ENCODE measurements at places on chromosomes 4 and X.

DNA sequence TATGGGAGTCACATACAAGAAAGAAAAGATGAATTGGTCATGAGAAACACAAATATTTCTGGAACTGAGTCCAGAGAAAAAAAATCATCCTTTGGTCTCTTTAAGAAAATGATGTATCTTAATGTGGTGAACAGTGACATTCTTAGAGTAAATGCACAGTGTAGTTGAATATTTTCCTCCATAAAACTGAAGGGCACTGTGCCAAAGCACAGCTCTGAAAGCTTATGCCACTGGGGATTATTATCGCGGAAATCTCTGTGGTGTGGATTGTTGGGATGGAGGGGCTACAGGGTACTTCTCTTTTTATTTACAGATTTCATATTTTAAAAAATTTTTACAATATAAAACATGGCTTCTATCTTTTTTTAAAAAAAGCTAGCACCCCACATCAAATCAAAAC, 908.1 kb downstream of the CCSER1 start:
- DNase-seq: no peak

- DNase-seq: no peak
These were observed 2.1 kb upstream of the CCNG2 start for GRCh38 chr4:77154761-77155499.

DNA sequence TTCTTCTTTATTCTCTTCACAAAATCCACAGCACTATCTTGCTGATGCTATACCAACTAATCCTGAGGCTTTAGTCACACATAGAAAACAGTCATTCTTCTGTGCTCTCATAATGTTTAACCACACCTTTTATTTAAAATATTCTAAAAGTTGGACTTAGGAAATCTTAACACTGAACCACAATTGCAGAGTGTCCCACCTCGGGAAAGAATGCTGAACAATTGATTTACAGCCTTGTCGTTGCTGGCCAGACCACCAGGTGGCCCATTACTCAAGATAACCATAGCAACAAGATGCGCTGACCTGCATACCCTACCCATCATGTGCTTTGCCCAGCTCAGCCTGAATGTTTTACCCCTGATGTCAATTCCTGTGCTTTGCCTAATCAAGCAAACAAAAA, 100.8 kb downstream of the ARSJ start:
- DNase-seq: no peak

GRCh38 chr4:32440391-32440790, 1720.2 kb downstream of the PCDH7 start:
- no peak for DNase-seq

- no peak for DNase-seq
These were observed 158.6 kb downstream of the TRIML1 start for GRCh38 chr4:188297873-188298272.

- DNase-seq: no peak
These were observed 54.4 kb downstream of the NBDY start for GRCh38 chrX:56783450-56783831.

GRCh38 chr4:144714166-144714565, 68.2 kb downstream of the HHIP start:
- DNase-seq: no peak

DNA sequence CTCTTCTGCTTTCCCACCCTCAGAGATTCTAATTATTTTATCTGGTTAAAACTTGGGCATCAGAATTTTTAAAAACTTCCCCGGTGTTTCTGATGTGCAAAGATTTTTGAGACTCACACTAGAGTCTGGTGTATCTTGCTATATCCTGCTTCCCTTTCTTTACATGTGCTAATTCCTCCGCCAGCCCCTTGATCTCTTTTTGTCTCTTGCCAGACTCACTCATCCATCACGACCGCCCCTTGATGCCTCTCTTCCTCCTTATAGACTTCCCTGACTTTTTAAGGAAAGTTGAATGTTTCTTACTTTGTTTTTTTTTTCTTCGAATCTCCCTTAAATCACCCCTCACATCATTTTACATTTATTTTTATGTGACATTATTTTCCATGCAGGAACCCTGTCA, 274.9 kb upstream of the PITX2 start:
- no peak for DNase-seq

- no peak for DNase-seq
These were observed 102.1 kb upstream of the SCML1 start for GRCh38 chrX:17635231-17635630.

- peak; percentile 29 for DNase-seq
These were observed 637 bp downstream of the MAMLD1 start for GRCh38 chrX:150363561-150364346.

DNA sequence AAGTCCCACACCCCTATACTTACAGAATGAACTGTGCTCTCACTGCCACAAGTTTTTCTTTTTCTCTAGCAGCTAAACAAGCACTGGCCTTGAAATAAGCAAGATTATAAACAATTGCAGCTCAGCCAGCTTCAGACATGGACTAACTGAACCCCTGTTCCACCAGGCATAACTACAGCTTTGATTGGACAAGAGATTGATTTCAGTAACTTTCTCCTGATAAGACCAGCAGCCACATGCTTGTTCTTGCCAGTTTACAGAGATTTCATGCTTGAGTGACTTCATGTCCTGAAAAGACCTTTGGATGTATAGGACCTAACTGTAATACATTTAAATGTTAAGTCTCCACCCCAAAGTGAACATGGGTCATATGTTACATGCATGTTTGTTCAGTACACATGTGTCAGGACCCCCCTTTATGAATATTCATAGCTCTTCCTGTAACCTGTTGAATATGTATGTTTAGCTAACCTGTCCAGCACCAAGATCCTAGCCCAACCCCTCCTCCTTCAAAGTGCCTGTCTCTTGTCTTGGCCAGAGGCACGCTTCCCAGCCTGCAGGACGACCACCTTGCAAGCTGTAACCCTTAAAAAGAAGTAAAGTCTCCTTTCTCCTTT, 27.9 kb downstream of the ZNF275 start:
- no peak for DNase-seq

DNA sequence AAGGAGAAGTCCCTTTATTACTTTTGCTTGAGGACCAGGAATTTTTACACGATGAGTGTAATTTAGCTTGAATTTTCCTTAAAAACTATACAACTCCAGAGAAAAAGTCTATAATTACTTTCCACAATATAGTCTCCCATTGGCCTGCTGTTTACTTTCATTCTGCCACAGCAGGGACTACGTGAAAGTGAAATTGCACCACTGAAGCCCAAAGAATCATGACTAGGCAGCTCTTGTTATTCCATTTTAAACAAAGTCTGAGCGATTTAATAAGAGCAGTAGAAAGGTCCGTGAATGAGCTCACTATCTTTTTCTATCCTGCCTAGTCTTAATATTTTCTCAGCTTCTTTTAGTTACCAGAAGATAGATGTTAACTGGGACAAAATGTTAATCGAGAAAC, 68.6 kb downstream of the ADGRG4 start:
- DNase-seq: no peak

DNA sequence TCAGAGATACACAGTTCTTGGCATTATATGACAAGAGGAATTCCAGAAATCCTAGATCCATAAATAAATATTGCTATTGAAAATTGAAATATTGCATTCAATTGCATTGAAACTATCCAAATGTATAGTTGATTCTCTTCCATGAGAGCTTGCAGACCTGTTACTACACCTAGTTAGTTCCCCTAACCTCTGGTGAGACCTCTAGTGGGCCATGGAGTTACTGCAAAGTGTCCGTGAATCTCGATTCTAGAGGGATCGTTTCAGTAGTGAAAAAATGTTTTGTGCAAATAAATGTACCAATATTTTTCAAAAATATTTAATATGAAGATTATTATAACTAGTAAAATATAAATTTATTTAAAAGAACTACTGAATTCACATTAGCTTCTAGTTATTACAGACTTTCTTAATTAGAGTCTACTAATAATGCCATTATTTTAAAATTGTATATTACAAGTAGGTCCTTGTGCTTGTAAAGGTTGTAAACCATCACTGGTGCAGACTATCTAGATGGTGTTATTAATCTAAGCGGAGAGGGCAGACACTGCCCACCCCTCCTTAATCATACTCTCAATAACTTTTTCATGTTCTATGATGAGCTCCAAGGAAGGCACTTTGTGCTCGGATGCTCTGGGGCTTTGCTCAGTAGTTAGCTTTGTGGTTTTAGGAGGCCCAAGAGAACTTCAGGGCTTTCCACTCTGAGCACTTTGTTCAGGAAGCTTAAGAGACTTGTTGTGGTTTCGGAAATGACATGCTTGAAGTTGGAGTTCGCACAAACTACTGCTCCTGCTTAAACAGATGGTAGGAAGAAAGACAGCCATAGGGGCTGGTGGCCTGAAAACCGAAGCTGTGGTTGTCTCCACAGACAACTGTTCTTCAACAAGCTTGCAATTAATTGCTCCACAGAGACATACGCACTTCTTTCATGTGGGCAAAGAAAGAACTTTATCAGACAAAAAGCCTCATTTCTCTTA, 42.8 kb downstream of the IL21 start:
- DNase-seq: no peak

- no peak for DNase-seq
These were observed 5.3 kb downstream of the YIPF7 start for GRCh38 chr4:44646151-44646550.

GRCh38 chr4:182955411-182955810, 38.2 kb upstream of the DCTD start:
- no peak for DNase-seq

DNA sequence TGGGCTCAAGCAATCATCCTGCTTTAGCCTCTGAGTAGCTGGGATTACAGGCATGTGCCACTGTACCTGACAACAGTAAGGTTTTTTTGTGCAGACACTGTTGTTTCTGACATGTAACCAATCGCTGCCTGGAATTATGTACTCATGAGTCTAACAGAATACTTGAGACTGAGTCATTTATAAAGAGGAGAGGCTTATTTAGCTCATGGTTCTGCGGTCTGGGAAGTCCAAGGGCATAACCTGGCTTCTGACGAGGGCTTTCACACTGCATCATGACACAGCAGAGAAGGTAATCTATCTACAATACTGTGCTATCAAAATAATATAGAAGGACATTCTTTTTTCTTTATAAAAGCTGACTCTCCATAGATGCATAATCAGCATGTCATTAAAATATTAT, 115.5 kb upstream of the STOX2 start:
- DNase-seq: no peak

DNA sequence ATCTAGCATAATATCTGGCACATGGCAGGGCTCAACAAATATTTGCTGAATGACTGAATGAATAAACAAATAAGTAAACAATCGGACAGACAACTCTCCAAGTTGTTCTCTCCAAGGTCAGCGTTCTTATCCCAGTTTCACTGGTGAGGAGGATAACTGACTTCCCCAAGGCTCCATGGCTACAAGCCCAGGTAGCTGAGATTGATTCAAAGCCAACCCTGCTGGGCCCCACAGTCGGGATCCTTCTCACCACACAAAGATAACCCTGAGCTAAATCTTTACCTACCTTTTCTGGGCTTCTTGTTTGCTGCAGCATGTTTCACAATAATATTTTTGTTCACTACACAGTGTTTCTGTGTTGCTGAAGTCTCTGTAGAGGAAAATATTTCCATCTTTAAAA, 54.9 kb downstream of the USP46 start:
- peak; percentile 39 for DNase-seq

GRCh38 chrX:2707334-2707760, 16.3 kb downstream of the CD99 start:
- DNase-seq: peak; percentile 53

- DNase-seq: no peak
These were observed 15.2 kb upstream of the MRFAP1 start for GRCh38 chr4:6625256-6625655.

- DNase-seq: no peak
These were observed 92.5 kb downstream of the RAPGEF2 start for GRCh38 chr4:159195361-159195769.

DNA sequence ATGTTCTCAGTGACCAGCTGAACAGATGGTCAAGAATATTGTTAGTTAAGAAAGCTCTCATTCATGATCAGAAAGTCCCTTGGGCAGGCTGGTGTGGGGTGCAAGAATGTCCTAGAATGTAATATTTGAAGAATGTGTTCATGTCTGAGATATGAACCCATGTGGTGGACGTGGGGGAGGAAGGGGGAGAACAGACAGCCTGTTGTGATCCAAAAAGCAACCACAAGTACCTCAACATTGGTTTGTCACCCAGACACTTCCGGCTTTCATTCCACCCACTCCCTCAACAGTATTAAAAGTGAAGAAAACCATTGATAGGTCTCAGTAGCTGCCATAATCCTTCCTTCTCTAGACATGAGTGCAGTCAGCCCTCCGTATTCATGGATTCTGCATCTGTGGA, 82.2 kb downstream of the MAML3 start:
- peak; percentile 77 for DNase-seq

GRCh38 chr4:169582706-169583105, 29.7 kb downstream of the NEK1 start:
- DNase-seq: no peak

- DNase-seq: no peak
These were observed 68.6 kb downstream of the CHST7 start for GRCh38 chrX:46642145-46642544.

DNA sequence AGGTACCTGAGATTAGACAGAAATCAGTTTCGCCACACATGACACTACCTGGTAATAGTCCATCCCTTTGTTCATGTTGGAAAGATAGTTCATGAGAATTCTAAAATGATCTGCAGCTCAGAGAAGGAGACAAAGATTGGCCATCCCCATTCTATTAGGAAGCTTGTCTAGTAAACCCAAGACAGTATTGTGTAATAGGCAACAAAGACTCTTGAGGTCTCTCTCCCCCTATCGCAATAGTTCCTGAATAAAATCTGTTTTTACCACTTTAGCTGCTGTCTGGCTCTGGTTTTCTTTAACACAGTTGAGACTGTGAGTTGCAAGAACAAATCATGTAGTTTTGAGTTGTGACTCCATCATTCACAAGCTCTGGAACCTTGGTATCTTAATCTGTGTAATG, 14.8 kb upstream of the BBS7 start:
- no peak for DNase-seq

GRCh38 chr4:102321260-102321995, 23.9 kb downstream of the SLC39A8 start:
- no peak for DNase-seq

GRCh38 chr4:113953888-113954287, 25.6 kb downstream of the ARSJ start:
- no peak for DNase-seq

GRCh38 chr4:21795091-21795490, 153.5 kb downstream of the KCNIP4 start:
- DNase-seq: no peak

- DNase-seq: no peak
These were observed 1015.6 kb downstream of the PCDH19 start for GRCh38 chrX:99394456-99394855.

DNA sequence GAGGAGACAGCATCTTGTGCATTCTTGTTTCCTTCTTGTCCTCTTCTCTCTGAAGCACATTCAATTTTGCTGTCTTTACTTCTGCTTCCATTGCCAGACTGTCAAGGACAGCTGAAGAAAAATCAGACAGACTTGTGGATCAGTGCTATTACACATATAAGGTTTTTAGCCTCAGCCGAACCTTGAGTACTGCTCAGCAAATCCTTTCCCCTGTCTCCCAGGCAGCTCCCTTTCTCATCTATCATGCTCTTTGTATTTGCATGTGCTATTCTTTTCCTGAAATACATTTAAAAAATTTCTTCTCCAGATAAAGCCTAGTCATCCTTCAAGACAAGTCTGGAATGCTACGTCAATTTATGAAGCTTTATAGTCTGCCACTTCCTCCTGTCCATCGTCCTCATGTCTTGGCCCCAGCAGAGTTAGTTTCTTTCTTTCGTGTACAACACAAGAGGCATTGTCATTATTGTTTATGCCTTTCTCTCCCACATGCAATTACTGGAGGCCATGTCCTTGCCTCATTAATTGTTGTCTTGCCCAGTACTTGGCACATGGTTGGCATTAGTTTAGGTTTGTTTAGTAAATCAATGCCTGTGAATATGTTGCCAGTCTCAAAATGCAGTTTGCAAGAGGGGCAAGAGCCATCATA, 45.1 kb downstream of the ADGRL3 start:
- no peak for DNase-seq

All from heart left ventricle (tissue), 16 donors.